Peyer's patch (tissue), 4 donors: ENCODE measurements at places on chromosomes 7 and 10. TPM values are rescaled to one million over a fixed set of nuclear protein-coding genes. Genes with fewer than 3 reads are reported as not detected.
A peak's percentile ranks its signal among the peaks of the same experiment; 100 is the strongest.

DNA sequence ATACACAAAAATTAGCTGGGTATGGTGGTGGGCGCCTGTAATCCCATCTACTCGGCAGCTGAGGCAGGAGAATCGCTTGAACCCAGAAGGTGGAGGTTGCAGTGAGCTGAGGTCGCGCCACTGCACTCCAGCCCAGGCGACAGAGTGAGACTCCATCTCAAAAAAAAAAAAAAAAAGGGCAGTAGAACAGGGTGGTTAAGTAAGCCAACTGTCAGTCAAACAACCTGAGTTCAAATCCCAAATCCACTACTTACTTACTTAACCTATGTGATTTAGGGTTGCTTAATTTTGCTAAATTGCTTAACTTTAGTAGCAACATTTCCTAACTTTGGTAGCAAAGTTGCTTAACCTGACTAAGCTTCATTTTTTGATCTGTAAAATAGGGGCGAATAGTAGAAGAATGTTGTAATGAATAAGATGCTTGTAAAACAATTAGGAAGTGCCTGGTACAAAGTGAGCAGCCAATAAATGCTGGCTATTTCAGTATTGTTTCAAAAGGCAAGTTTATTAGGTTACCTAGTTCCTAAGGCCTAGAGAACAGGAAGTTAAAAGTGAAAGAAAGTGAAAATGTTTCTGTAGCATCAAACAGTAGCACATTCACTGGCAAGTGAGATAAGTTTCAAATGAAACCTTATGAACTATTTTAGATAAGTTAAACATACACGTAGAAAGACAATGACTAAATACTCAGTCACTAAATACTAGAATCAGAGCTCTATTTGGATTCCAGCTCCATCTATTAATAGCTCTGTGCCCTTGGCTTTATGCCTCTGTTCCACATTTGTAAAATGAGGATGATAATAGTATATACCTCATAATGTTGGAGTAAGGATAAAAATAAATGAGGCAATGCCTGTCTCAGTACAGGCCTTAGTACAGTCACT, 64.3 kb downstream of the HOXA1 start:
- no peaks in the 10 kb centered on the region for H3K27me3 ChIP-seq
- H3K36me3 ChIP-seq = no peaks in the 10 kb centered on the region
- H3K4me1 ChIP-seq = no peaks in the 10 kb centered on the region
- no peak for DNase-seq
- H3K4me3 ChIP-seq = no peak overlapping the region

GRCh38 chr10:75938380-75939122, 507.1 kb downstream of the LRMDA start:
- no peak for DNase-seq
- no peak overlapping the region for H3K27ac ChIP-seq
- H3K4me1 ChIP-seq = no peaks in the 10 kb centered on the region

GRCh38 chr7:3294432-3295100, 6.5 kb upstream of the SDK1 start:
- DNase-seq = no peak
- no peak overlapping the region for H3K4me3 ChIP-seq
- H3K4me1 ChIP-seq = no peaks in the 10 kb centered on the region
- H3K36me3 ChIP-seq = no peaks in the 10 kb centered on the region

COL17A1 gene
- 128 TPM for total RNA-seq

DNA sequence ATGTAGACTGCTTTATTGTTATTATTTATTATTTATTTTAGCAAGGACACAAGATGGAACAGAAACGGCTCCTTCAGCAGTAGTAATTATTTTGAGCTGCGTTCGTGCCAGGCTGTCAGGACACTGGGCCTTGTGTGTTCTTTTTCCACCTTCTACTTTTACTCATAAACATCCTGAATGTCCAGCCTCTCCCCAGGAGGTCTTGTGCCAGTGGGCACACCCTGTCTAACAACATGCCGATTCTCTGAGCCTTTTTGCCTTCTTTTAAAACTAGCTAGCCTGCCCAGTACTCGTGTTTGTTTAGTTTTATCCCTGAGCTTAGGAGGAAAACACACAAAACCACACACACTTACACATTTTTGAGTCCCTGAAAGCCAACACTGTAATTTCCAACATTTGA, 1.2 kb downstream of the SCIN start:
- DNase-seq = no peak
- H3K4me1 ChIP-seq = no peaks in the 10 kb centered on the region
- no peak overlapping the region for H3K27ac ChIP-seq
- no peaks in the 10 kb centered on the region for H3K27me3 ChIP-seq
- no peaks in the 10 kb centered on the region for H3K36me3 ChIP-seq
- H3K4me3 ChIP-seq = peak overlapping the region; percentile 61

DNA sequence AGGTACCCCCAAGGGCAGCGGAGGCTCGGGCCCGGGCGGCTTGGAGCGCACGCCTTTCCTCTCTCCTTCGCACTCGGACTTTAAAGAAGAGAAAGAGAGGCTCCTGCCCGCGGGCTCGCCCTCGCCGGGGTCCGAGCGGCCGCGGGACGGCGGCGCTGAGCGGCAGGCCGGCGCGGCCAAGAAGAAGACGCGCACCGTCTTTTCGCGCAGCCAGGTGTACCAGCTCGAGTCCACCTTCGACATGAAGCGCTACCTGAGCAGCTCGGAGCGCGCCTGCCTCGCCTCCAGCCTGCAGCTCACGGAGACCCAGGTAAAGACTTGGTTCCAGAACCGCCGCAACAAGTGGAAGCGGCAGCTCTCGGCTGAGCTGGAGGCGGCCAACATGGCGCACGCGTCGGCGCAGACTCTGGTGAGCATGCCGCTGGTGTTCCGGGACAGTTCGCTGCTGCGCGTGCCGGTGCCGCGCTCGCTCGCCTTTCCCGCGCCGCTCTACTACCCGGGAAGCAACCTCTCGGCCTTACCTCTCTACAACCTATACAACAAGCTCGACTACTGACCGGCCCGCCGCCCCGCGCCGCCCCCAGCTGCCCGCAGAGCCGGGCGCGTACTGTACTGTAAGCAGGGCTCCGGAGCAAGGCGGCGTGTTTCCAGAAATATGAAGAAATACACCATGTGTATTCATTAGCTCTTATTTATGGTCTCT, 1.8 kb downstream of the HMX2 start:
- no peak overlapping the region for H3K27ac ChIP-seq
- H3K4me1 ChIP-seq = peaks cover 19% of the 10 kb centered on the region
- peak overlapping the region; percentile 41 for H3K4me3 ChIP-seq
- peak; percentile 46 for DNase-seq
- H3K36me3 ChIP-seq = no peaks in the 10 kb centered on the region

- no peaks in the 10 kb centered on the region for H3K36me3 ChIP-seq
- peak overlapping the region; percentile 94 for H3K27ac ChIP-seq
- H3K27me3 ChIP-seq = no peaks in the 10 kb centered on the region
- no peak for DNase-seq
Measured at GRCh38 chr7:100706672-100707311, 871 bp downstream of the POP7 start.

GRCh38 chr7:42694894-42695507, 216.9 kb downstream of the C7orf25 start:
- no peak overlapping the region for H3K27ac ChIP-seq
- no peaks in the 10 kb centered on the region for H3K4me1 ChIP-seq
- no peaks in the 10 kb centered on the region for H3K27me3 ChIP-seq
- H3K4me3 ChIP-seq = no peak overlapping the region
- H3K36me3 ChIP-seq = no peaks in the 10 kb centered on the region
- DNase-seq = no peak
